ENCODE measurements at places on chromosomes 7 and 10.

GRCh38 chr10:122861711-122862161 is 16.1 kb upstream of the CUZD1 start:
- no peak for DNase-seq

DNA sequence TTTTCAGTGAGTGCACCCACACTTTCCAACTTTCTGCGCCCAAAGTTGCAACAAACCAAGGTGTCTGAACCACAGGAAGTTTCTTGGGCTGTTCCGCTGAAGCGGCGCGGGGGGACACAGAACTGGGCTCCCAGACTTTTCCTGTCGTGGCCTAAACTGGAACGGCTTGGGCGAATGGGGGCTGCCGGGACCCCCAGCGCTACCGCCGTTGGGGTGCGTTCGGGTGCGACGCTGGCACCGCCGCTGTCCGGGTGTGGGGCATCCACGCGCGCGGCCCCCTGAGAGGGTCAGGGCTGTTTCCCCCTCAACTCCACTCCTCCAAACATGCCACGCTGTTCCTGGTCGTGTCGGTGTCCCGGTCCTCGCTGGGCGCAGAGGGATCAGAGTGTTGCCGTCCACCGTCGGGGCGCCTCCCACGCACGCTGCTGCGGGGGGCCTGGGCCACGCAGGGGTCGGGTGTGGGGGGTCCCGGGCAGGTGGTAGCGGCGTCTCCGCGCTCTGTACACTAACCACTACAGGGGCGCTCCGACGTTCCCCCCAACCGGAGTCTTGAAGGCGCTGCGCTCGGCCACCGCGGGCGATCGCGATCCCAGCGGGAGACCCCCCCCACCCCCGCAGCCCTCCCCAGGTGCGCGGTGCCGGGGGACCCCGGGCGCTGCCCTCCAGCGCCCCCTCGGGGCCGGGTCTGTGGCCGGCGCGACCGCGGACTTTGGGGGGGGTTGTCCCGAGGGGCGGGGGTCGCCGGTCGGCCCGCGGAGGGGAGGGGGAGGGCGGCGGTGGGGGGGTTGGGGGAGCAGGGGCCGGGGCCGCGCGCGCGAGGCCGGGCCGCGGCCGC is 2.2 kb upstream of the CUX1 start:
- DNase-seq = peak; percentile 70

- DNase-seq = no peak
Measured at GRCh38 chr7:134695321-134695860, 48.7 kb downstream of the BPGM start.

DNA sequence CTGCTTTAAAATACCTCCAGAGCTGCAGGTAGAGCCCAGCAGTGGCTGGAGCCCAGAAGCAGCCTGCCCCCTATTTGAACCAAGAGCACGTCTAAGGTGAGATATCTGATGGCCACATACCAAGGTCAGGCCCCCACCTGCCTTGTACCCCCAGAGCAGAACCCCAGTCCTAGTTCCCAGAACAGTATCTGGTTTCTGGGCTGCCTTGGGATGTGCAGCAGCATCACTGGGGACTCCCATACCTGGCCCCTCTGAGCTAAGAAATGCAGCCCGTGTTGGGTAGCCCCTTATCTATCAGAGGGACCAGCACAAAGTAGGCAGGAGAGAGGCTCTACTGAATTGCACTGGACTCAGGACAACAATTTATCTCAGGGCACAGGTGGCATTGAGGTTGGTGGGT is 8.9 kb downstream of the SFTPD start:
- DNase-seq = no peak

DNA sequence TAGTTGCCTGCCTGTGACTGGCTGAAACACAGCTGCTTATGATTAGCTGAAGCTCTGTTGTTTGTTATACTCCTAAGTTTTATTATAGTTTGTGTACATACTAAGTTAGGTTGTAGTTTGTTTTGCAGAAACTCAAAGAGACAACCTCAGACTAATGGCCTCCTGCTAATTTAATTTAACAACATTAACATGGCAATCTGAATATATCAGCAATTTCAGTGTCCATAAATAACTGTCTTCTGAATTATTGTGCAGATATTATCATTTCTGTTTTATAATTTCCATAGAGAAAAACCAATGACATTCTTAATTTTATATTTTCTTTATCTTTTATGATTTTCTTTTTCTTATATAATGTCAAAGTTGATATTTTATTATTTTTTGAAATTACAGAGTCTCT is 298.1 kb upstream of the PLXDC2 start:
- no peak for DNase-seq

DNA sequence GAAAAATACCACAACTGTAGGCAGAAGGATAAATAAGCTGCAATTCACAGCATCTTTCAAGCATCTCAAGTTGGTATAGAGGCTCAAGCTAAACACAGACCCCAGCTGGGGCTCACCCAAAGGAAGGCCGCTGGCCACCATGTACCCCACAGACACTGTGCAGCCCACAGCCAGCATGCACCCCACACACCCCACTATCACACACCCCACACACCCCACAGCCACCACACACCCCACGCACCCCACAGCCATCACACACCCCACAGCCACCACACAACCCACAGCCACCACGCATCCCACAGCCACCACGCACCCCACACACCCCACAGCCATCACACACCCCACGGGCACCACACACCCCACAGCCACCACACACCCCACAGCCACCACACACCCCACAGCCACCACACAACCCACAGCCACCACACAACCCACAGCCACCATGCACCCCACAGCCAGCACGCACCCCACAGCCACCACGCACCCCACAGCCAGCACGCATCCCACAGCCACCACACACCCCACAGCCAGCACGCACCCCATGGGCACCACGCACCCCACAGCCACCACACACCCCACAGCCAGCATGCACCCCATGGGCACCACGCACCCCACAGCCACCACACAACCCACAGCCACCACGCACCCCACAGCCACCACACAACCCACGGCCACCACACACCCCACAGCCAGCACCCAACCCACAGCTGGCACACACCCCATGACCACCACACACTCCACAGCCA is 214.7 kb downstream of the DNAJB6 start:
- DNase-seq = peak; percentile 11

- no peak for DNase-seq
Measured at GRCh38 chr10:8998751-8999150, 944.3 kb downstream of the GATA3 start.

DNA sequence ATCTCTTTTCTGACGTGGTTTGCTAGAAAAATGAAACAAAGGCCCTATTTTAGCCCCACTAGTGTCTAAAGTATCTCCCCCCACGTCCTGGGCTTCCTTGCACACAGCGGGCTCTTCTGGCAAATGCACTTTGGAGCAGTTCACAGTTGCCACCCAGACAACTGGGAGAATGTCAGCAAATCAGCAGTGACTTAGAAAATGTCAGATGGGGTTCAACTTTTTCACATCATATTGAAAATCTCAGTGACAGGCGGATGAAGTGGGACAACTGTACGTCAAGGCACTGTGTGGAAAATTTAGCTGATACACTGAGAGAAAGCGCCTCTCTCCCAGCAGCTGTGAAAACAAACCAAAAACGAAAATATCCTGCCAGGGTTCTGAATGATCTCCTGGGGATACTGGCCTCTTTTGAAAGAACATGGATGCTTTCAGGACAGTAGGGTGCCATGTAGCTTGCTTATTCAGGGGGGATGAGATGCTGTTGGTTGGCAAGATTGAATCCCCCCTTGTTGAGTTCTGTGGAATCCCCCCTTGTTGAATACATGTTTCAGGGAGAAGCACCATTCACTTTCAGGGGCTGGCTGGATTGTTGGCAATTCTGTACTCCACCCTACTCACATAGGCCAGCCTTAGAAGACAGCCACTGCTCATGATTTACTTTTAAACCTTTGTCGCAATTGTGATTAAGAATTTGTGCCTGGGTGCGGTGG is 372.8 kb upstream of the CELF2 start:
- no peak for DNase-seq

DNA sequence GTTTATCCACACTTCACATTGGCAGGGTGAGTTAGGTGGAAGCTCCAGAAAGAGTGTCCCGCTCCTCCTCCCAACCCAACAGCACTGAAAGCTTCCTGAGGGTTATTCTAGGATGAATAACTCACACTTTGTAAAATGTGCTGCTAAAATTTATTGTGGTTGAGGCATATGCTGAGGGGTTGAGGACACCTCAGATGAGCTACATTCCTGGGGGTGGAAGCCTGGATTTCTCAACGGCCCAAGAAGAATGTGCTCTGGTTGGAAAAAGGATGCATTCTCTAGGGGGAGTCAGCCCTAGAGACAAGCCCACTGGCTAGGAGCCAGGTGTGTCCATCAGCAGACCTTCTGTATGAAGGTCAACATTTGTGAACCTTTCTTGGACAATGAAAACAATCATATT is 91.5 kb upstream of the PDE1C start:
- no peak for DNase-seq

DNA sequence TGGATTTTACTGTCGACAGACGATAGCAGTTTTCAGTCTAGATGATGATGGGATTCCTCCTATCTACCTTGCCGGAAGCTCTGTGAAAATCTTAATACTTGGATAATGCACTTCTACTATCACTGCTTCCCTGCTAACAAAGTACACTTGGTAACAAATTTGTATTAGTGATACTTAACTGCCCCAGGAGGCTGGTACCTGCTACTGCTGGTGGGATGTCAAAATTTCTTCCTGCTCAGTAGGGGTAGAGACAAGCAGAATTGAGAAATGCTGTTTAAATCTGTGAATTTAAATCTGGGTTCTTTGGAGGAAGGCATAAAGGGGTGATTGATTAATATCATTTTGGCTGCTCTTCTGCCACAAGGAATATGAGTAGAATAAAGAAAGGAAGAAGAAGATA is 99.8 kb upstream of the STRIP2 start:
- no peak for DNase-seq

GRCh38 chr7:135980012-135980551 is 2.9 kb upstream of the MTPN start:
- no peak for DNase-seq

GRCh38 chr7:117269417-117269816 is 53.4 kb downstream of the WNT2 start:
- DNase-seq = no peak

DNA sequence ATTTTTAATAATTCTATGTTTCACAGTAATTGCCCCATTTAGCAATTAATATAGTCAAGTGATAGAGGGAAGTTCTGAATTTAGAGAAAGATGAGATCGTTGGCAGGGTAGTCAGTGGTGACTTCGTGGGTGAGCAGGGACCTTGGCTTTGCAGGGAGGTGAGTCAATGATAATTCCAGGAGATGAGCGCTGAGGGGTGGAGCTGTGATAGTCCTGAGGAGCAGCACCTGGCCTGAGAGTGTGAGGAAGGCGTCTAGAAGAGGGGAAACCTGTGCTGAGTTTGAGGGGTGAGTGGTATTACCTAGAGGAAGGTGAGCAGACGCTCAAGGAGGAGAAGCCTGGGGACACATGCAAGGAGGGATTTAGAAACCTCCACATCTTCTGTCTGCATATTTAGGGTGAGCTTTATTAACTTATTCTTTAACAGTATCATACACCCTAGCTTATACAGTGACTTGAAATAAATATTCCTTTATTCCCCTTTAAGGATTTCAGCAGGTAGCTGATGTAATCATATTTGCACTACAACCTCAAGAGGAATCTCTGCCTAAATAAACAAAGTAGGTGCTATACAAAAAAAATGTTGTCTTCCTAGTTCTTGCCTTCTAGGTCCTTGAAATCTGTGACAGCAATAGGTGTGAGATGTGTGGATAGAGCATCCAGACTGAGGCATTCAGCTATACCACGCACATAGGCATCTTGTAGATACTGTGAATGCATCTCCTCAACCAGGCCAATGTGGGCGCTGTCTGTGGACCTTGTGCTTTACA is 2.1 kb upstream of the TRIL start:
- no peak for DNase-seq

DNA sequence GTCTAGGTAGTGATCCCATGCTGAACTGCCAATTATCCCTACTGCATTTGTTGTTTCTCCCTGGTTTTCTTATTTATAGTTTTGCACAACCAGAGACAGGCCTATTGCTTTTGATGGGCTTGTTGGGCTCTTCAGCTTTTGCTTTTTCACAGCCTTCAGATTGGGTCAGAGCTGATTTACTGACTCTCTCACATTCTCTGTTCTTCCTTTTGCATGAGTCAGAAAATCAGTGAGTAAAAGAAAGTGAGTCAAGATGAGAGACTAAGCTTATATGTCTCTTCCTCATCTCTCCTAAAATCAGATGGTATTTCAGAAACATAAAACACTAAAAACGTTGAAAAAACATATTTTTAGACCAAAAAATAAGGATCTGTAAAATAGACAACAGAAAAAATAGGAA is 1135.4 kb downstream of the XPNPEP1 start:
- DNase-seq = no peak

GRCh38 chr7:2956526-2957368 is 86.9 kb downstream of the CARD11 start:
- no peak for DNase-seq

GRCh38 chr10:132550366-132551092 is 12.9 kb downstream of the INPP5A start:
- no peak for DNase-seq

DNA sequence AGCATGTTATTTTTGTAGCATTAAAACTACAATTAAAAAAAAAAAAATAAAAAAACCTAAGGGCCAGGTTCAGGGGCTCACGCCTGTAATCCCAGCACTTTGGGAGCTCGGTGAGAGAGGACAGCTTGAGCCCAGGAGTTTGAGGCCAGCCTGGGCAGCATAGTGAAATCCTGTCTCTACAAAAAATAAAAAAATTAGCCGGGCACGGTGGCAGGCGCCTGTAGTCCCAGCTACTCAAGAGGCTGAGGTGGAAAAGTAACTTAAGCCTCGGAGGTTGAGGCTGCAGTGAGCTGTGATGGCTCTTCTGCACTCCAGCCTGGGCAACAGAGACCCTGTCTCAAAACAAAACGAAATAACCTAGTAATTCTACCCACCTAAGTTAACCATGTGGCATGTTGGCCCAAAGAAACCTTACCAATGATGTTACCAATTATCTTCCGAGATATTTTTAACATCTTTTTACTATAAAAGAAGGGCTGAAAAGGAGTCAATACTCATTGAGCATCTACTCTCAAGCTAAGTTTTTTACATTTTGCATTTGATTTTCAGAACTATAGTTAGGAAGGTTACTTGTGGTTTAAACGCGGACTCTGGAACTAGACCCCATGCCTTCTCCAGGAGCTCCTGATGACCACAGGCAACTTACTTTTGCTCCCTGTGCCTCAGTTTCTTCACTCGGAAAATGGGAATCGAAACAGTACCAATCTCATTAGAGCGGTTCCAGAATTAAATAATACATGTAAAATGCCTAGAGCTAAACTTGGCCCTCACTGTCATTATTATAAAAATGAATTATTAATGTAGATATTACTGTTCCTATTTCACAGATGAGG is 1.4 kb downstream of the ITGB1 start:
- DNase-seq = no peak

DNA sequence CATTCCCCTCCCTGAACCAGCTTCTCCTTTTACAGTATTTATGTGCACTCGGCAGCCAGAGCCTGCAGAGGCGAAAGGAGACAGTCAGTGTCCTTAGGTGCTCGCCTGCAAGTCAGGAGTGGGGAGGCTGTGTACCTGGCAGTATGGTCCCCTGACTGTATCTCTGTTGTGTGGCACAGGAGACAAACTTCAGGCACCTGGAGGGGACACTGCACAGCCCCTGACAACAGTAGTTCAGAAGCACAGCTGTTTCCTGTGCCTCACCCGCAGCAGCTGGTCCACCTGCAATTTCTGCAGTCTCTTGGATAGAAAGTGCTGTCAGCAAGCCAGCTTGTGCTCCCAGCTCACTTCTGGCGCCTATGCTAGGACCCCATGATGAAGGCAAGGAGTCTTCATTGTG is 73.4 kb upstream of the LAMB4 start:
- DNase-seq = no peak

- DNase-seq = no peak
Measured at GRCh38 chr7:119571666-119572065, 701.3 kb upstream of the KCND2 start.

- no peak for DNase-seq
Measured at GRCh38 chr7:20394284-20394683, 63.6 kb downstream of the ITGB8 start.

Data from activated naive CD4-positive, alpha-beta T cell treated with anti-CD3 and anti-CD28 coated beads, Interleukin-2, amount 10 ng/mL, durations not matched to agents 7 days and 5 days (primary cell).